Activated naive CD8-positive, alpha-beta T cell treated with anti-CD3 and anti-CD28 coated beads for 36 hours (primary cell): ENCODE measurements at places on chromosomes 2 and 18.
A peak's percentile ranks its signal among the peaks of the same experiment; 100 is the strongest.

GRCh38 chr18:24089076-24089475, 49.8 kb upstream of the CABYR start:
- DNase-seq = no peak
- peaks cover 39% of the 10 kb centered on the region for H3K36me3 ChIP-seq
- H3K4me1 ChIP-seq = peaks cover 12% of the 10 kb centered on the region
- H3K27ac ChIP-seq = no peak overlapping the region

- no peaks in the 10 kb centered on the region for H3K4me1 ChIP-seq
- H3K27ac ChIP-seq = no peak overlapping the region
- no peak for DNase-seq
- no peaks in the 10 kb centered on the region for H3K27me3 ChIP-seq
- peaks cover 10% of the 10 kb centered on the region for H3K36me3 ChIP-seq
Observed at GRCh38 chr2:177542396-177542795, 149.8 kb downstream of the AGPS start.

DNA sequence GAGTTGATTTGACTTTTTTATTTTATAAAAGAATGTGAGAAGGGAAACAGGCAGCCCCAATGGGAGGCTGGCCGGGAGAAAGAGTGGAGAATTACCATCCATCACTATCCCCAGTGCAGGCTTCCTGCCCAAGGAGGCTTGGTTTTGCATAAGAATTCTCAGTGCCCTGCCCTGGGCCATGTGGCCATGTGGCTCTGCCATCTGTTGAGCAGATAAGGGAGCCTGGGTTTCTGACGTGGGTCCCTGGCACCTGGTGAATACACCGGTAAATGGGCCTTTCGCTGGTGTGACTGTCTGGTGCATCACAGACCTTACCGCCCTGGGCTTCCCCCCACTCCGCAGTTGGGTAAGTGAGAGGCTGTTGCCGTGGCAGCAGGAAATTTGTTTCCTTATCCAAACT, 54.5 kb upstream of the TMEM163 start:
- peaks cover 4% of the 10 kb centered on the region for H3K4me1 ChIP-seq
- no peak overlapping the region for H3K27ac ChIP-seq
- H3K4me3 ChIP-seq = no peak overlapping the region
- no peak for DNase-seq

DNA sequence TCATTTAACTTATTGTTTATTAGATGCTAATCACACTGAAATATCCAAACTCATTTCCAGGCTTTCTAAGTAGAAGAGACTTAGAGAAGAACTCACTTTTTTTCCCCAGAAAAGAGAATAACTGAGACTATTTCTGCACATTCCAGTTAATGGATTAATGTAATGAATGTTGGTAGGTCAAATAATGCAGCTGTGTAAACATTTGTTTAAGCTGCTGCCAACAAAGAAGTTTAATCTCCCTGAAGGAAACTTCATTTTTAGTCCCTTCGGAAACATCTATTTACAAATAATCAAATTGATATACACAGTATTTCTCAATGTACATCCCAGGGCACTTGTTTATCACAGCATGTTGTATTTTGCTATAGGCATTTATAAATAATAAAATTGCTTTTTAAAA, 126.9 kb downstream of the KCNS3 start:
- H3K4me3 ChIP-seq = no peak overlapping the region
- no peak overlapping the region for H3K27ac ChIP-seq
- H3K27me3 ChIP-seq = peaks cover 3% of the 10 kb centered on the region
- DNase-seq = no peak
- no peaks in the 10 kb centered on the region for H3K36me3 ChIP-seq

DNA sequence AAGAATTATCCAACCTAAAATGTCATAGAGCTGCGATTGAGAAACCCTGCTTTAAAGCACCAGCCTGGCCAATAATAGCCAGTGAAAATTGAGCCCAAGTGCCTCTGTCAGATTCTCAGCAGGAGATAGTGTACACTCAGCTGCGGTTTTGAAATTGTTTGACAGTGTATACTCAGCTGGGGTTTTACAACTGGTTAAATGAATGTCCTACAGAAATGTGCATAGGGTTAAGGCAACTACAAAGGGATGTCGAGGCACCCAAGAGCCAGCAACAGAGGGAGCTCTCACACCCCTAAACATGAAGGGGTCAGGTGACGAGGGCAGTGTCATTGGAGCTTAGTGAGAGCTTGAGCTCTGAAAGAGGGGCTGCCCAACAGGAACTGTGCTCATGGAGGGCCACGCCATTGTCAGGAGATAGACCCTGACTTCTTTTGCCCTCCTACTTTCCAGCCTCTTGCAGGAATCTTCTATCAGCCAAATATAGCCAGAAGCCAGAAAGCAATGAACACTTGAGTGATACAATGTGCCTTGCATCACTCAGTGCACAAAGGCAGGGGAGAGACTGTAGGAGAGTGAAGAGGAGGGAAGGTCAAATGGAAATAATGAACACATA, 15.1 kb downstream of the ACTG2 start:
- peak; percentile 64 for DNase-seq
- no peaks in the 10 kb centered on the region for H3K27me3 ChIP-seq
- H3K36me3 ChIP-seq = no peaks in the 10 kb centered on the region

GRCh38 chr18:57258131-57258777, 94.1 kb upstream of the ST8SIA3 start:
- H3K4me1 ChIP-seq = no peaks in the 10 kb centered on the region
- H3K27ac ChIP-seq = no peak overlapping the region
- H3K4me3 ChIP-seq = no peak overlapping the region
- peaks cover 3% of the 10 kb centered on the region for H3K27me3 ChIP-seq
- no peaks in the 10 kb centered on the region for H3K36me3 ChIP-seq
- DNase-seq = no peak

DNA sequence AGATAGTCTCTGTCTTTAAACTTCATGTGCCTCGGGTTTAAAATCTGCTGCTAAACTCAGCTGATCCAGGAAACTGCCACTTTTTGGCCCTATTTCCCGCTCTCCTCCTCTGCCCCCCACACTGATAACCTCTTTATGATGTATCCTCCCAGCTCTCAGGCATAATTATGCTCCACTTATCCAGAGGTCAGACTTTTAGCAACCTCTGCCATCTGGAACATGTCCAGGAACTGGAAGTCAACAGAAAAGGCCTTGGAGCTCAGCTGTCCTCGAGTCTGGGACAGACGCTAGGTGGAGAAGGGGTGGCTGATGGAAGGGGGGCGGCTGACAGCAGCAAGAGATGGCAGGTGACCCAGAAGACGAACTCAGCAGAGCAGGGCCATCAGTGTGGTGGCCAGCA, 41.2 kb downstream of the ASAP2 start:
- DNase-seq = no peak
- H3K4me3 ChIP-seq = no peak overlapping the region
- no peaks in the 10 kb centered on the region for H3K4me1 ChIP-seq
- peaks cover 12% of the 10 kb centered on the region for H3K27me3 ChIP-seq

- H3K27ac ChIP-seq = no peak overlapping the region
- no peak overlapping the region for H3K4me3 ChIP-seq
- no peak for DNase-seq
- H3K36me3 ChIP-seq = no peaks in the 10 kb centered on the region
- H3K4me1 ChIP-seq = no peaks in the 10 kb centered on the region
- no peaks in the 10 kb centered on the region for H3K27me3 ChIP-seq
Observed at GRCh38 chr2:138298900-138299299, 202.7 kb upstream of the SPOPL start.

GRCh38 chr2:166892397-166892796, 4.1 kb downstream of the XIRP2 start:
- H3K36me3 ChIP-seq = no peaks in the 10 kb centered on the region

- no peak overlapping the region for H3K27ac ChIP-seq
- H3K4me3 ChIP-seq = no peak overlapping the region
- H3K36me3 ChIP-seq = no peaks in the 10 kb centered on the region
- no peaks in the 10 kb centered on the region for H3K4me1 ChIP-seq
Observed at GRCh38 chr18:3172097-3172496, 47.7 kb downstream of the MYOM1 start.

GRCh38 chr2:6941299-6942046, 24.3 kb downstream of the RNF144A start:
- no peak overlapping the region for H3K4me3 ChIP-seq
- H3K4me1 ChIP-seq = peaks cover 42% of the 10 kb centered on the region

- H3K36me3 ChIP-seq = peaks cover 33% of the 10 kb centered on the region
- no peaks in the 10 kb centered on the region for H3K27me3 ChIP-seq
- no peak overlapping the region for H3K27ac ChIP-seq
- H3K4me1 ChIP-seq = peaks cover 38% of the 10 kb centered on the region
Observed at GRCh38 chr2:135663148-135663700, 78.4 kb upstream of the UBXN4 start.

- H3K4me1 ChIP-seq = no peaks in the 10 kb centered on the region
- no peak for DNase-seq
- no peaks in the 10 kb centered on the region for H3K36me3 ChIP-seq
- H3K4me3 ChIP-seq = no peak overlapping the region
Observed at GRCh38 chr2:223227338-223227737, 175.3 kb downstream of the KCNE4 start.

GRCh38 chr18:966759-967576, 62.3 kb downstream of the ADCYAP1 start:
- no peak overlapping the region for H3K27ac ChIP-seq
- H3K36me3 ChIP-seq = no peaks in the 10 kb centered on the region

DNA sequence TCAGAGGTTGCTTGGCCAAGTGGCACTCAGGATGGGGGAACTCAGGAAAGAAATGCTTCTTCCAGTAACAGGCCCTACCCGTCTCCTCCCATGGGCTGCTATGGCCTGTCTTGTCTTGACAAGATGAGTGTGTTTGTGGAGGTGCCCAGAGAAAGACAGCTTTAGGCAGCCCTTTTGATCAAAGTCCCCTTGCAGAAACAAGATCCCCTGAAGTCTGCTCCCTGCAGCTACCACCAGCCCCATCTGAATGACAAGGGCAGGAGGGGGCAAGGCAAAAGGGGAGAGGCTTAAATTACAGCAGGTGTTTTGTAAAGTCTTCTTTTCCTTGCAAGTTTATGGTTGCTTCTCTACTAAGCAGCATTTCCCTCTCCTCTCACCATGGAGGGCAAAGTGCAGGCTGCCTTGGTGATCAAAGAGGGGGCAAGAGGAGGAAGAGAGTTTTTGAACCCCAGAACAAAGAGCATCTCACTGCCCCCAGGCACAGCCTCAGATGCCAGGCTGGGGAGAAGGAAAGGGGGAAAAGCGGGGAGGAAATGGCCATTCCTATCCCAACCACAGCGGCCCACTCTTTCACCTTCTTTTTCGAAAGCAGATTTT, 6.7 kb downstream of the EVA1A start:
- H3K4me3 ChIP-seq = no peak overlapping the region
- no peak for DNase-seq

GRCh38 chr2:207621501-207622039, 3.6 kb downstream of the METTL21A start:
- H3K4me3 ChIP-seq = peak overlapping the region; percentile 22
- DNase-seq = no peak
- H3K4me1 ChIP-seq = peaks cover 39% of the 10 kb centered on the region
- H3K27ac ChIP-seq = peak overlapping the region; percentile 65
- H3K27me3 ChIP-seq = no peaks in the 10 kb centered on the region

- H3K27ac ChIP-seq = peak within 1 kb of the TSS; percentile 97
- H3K27me3 ChIP-seq = no peaks in the 10 kb centered on the region
- peaks cover 33% of the 10 kb centered on the region for H3K4me1 ChIP-seq
- DNase-seq = peak; percentile 74
- H3K36me3 ChIP-seq = peaks cover 34% of the 10 kb centered on the region
- peak within 1 kb of the TSS; percentile 96 for H3K4me3 ChIP-seq
Observed at GRCh38 chr2:26346454-26347053, at the start of gene ADGRF3. TSS of gene ADGRF3 (minus strand) at chr2:26346789. CDS start at chr2:26346234, 555 bp downstream.

GRCh38 chr2:237514474-237515130, 27.6 kb downstream of the MLPH start:
- no peak overlapping the region for H3K4me3 ChIP-seq
- no peaks in the 10 kb centered on the region for H3K27me3 ChIP-seq
- H3K27ac ChIP-seq = no peak overlapping the region
- H3K36me3 ChIP-seq = no peaks in the 10 kb centered on the region
- H3K4me1 ChIP-seq = no peaks in the 10 kb centered on the region
- DNase-seq = no peak

DNA sequence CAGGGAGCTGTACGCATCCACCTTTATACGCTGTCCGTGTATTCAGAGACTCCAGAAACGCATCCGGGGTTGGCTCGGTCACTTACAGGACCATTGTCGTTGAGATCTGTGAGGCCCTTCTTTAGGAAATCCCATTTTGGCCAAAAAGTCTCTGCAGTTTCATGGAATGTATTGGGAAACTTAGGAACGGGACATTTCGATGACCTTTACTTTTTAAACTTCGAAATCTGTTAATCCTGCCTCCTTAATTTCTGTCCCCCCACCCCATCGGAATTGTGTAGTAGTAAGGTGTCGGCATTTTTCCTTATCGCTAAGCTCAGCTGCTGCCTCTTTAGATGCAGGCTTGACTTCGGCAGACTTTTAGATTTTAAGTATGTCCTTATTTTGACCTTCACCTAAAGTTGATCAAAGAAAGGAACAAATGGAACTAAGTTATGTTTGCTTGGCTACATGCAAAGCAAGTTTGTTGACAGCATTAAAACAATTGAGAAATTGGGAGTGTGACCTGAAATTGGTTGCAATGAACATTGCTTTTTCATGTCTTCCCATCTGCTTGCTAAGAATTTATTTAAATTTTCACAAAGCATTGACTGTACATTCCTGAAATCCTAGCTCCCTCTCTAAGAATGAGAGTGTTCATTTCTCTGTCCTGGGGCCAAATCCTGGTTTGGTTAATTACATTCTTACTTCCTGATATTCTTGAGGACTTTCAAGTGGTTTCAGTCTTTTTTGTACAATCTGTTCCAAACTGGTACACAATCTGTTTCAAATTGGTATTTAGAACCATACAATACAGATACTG, 884 bp upstream of the RAPH1 start:
- DNase-seq = no peak
- peak overlapping the region; percentile 79 for H3K4me3 ChIP-seq
- peak overlapping the region; percentile 56 for H3K27ac ChIP-seq
- H3K36me3 ChIP-seq = peaks cover 4% of the 10 kb centered on the region

GRCh38 chr2:229300790-229301189, 29.7 kb upstream of the PID1 start:
- H3K36me3 ChIP-seq = no peaks in the 10 kb centered on the region
- DNase-seq = no peak
- peaks cover 3% of the 10 kb centered on the region for H3K27me3 ChIP-seq
- no peak overlapping the region for H3K27ac ChIP-seq

DNA sequence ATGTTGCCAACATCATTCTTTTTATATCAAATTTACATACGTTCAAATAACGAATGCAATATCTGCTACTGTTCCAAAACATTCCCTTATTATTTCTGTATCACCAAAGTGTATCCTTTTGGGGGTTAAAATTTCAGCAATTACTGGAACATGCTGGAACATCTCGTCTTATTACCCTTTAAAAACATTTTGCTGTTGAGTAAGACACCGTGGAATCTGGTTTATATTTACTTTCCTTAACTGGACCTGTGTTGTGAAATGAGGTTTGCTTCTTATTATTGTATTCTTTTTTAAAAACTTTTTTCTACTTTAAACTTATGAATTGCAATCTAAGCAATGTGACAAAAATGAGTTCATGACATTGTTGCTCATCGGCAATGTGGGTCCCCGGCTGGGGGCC, 87.4 kb upstream of the PTPRM start:
- DNase-seq = no peak
- no peaks in the 10 kb centered on the region for H3K4me1 ChIP-seq
- no peak overlapping the region for H3K27ac ChIP-seq
- no peak overlapping the region for H3K4me3 ChIP-seq

GRCh38 chr2:179561702-179562101, 297.1 kb upstream of the SESTD1 start:
- no peaks in the 10 kb centered on the region for H3K27me3 ChIP-seq
- no peaks in the 10 kb centered on the region for H3K36me3 ChIP-seq
- no peaks in the 10 kb centered on the region for H3K4me1 ChIP-seq
- DNase-seq = no peak
- H3K27ac ChIP-seq = no peak overlapping the region
